Cardiac septum (tissue), 1 donor: ENCODE measurements at places on chromosomes 4 and X. TPM values are rescaled to one million over a fixed set of nuclear protein-coding genes. Genes with fewer than 3 reads are reported as not detected.

- DNase-seq = no peak
These were observed 11.0 kb downstream of the ARHGAP36 start for GRCh38 chrX:131068945-131069719.

DNA sequence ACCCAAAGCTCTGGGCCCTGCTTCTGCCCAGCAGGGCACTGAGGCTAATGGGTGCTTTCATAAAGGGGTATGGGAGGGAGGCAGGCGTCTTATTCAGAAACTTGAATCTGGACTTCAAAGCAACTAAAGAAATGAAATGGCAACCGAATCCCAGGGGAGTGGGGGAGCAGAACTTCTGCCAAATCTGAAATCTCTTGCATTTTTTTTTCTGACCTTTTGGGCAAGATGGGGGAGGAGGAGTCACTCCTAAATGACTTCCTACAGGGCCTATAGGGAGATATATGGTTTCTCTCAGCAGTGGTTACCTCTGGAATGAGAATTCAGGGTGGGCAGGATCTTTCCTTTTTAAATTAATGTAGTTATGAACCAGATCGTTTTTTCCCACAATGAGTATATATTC lies 30.6 kb upstream of the KIAA1210 start:
- DNase-seq = no peak

DNA sequence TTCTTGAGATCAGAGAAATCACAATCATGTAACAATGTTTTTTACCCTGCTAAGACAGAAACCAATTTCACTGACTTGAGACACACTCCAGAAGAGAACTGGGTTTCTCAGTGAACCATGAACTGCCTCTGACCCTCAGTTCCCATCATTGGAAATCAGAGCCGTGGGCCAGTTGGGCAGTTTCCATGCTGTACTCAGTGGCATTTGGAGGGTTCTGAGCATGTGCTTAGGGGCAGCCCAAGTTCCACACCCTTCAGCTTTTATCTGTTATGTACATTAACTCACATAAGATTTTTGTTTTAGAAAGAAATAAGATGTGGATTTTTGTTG lies 77.9 kb downstream of the BTC start:
- no peak for DNase-seq

DNA sequence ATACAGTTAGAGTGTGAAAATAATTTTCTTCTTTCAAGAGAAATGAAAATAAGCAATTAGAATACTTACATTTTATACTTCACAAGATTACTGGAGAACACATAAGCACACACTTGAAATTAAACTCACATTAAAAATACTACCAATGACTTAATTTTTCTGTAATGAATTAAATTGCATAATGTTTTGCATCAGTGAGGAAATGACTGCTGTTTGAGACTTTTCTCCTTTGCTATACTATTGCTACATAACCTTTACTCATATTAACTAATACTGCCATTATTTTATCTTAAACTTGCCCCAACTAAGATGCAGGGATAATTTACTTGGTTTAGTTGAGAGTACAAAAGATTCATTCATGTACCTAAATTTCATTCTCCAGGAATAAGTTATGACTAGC lies 590.9 kb downstream of the ARAP2 start:
- DNase-seq = no peak

Gene MAGEC1
- not detected for total RNA-seq

GRCh38 chr4:52795533-52795932 lies 44.3 kb upstream of the ERVMER34-1 start:
- no peak for DNase-seq

GRCh38 chr4:126718136-126718535 lies 914.6 kb upstream of the INTU start:
- no peak for DNase-seq

Gene EBP
- 38.6 TPM for total RNA-seq

DNA sequence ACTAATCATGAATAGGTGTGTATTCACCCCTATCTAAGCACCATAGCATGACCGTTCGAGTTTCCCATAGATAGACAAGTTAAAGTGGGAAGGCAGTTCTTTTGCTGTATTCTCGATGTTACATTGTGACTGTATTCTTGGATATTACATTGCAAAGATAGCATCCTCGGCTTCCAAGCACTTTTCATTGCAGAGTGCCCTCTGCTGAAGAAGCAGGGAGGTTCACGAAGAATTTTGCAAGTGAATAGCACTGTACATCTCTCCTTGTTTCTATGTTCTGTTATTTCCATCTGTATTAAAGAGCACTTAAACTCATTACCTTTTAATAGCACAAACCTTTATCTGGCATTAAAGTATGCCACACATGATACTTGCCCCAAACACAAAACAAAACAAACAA lies 426.7 kb upstream of the ARX start:
- DNase-seq = no peak

DNA sequence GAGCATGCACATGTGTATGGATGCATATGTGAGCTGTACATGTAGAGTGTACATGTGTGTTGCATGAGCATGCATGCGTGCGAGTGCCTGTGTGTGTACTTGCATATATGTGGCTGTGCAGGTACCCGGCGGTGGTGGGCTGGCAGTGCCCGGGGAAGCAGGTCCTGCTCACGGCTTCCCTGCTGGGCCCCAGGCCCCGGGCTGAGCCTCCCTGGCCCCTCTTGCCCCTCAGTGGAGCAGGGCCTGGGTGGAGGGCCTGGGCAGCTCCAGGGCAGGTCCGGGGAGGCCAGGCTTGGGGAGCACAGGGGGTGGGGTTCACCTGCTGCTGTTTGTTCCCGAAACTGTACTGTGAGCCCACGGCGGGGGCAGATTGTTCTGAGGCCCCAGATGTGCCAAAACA lies 9.4 kb downstream of the NAT8L start:
- DNase-seq = peak; percentile 38

DNA sequence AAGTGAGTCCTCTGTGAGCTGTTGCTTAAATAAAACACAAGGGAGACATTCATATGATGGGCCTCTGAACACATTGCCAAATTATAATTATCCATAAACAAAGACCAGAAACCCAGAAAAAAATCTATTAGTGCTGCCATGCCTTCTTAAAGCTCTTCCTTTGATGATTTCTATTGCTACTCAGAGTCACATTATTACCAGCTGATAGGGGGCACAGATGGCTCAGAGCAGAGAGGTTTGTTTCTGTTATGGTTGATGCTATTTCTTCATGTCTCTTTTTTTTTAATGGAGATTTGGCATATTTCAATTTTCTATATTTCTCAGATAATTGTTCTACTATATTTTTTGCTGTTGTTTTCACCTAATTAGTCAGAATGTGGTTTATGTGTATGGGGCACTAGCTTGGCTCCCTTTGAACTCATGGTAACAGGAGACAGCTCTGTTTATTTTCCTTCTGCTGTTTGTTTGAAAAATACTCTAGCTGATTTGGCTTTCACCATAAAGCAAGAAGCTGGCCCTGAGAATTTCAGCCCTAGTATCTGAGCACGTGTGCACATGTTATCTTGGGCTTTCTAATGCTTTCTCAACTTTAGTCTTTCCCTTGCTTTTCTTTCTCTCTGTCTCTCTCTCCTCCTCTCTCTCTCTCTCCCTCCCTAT lies 568.8 kb downstream of the PPARGC1A start:
- DNase-seq = no peak

GRCh38 chrX:2313864-2314640 lies 186.7 kb downstream of the DHRSX start:
- DNase-seq = no peak

GRCh38 chr4:7735961-7736360 lies 203.7 kb downstream of the AFAP1 start:
- DNase-seq = no peak

DNA sequence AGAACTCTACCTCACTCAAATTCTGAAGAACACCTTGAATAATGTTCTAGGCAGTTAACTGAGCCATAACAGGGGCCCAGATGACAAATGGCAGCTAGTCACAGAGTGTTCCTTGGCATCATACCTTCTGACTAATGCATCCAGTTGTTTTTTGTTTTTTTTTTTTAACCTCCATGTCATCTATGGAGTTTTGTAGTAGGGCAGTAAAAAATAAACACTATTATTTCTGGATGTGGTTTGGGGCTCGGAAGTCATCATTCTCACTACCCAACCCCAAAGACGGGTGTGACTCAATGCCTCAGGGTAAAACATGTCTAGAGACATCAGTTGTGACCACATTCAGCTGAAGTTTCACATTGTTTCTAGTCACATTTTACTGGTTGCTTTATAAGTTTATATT lies 31.2 kb upstream of the MCF2 start:
- no peak for DNase-seq

Gene CENPVL2
- total RNA-seq = not detected

- no peak for DNase-seq
These were observed 70.4 kb upstream of the NMU start for GRCh38 chr4:55706541-55706940.

DNA sequence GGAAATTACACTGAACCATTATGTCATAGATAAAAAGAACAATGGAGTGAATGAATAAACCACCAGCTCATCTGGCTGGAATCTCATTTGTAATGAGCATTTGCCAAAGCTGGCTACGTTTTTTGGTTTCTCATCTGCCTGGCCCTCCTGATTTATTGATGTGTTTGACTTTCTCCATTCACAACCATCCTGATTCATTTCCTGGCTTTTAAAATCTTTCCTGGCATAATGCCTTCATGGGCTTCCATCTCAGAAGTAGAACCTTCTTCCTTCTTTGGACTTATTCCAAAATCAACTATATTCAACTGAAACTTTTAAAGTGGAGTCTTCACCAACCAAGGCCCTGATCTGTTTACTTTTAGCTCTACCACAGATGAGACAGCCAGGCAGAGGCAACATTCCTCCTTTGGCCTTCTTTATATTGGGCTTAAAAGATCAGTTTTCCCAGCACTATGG lies 36.0 kb upstream of the ARSJ start:
- DNase-seq = no peak

DNA sequence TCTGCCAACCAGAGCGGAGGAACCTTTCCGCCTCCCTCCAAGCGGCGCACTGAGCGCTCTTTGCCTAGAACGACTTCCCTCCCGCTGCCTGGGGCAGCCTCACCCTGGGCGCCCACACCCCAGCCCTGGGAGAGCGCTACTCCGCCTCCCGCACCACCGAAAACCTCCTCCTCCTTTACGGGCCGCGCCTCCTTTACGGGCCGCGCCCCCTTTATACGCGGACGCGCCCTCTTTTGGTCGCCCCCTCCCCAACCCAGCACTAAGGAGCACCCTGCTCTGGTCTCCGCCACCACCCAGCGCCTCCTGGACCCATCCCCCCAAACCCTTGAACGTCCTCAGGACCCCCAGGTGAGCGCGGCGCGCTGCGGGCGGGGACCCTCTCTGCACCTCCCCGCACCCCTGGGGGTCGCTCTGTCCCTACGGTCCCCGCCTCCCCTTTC lies 586 bp upstream of the NSG1 start:
- DNase-seq = no peak

GRCh38 chr4:59762344-59762743 lies 1437.8 kb upstream of the ADGRL3 start:
- no peak for DNase-seq

Gene FRAS1
- total RNA-seq = 4.2 TPM

DNA sequence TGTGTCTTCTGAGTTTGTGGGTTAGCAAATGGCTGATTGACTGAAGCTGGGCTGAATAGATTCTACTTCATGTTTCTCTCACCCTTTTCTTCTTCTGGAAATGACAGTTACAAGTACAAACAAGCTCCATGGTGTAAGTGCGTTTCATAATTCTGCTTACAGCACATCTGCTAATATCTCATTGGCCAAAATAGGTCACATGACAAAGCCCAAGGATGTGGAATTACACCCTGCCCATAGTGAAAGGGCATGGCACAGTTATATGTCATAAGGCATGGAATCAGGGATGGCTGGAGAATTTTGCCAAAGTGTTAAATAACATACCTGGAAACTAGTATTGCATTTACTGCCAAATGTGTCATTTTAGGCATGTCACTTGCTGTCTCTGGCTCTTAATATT lies 327.2 kb downstream of the NKX6-1 start:
- DNase-seq = no peak

DNA sequence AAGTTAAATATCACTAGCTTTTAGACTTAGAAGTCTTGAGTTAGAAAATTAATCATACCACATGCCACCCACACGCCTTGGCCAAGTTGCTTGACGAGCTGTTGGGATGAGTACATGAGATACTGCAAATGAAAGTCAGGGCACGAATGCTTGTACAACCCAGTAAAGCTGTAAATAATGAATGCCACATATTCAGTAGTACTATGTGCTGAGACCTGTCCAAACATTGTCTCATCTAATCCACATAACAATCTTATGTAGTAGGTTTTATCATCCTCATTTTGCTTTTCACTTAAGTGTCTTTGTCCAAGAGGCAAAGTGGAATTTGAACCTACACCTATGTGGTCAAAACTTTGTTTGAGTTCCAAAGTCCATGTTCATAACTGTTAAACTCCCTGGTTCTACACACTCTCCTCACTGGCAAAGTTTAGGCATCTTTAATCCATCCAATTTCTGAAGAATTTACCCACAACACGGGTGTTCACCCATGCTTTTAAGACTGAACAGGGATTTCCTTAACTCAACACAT lies 74.1 kb downstream of the LDB2 start:
- DNase-seq = no peak

DNA sequence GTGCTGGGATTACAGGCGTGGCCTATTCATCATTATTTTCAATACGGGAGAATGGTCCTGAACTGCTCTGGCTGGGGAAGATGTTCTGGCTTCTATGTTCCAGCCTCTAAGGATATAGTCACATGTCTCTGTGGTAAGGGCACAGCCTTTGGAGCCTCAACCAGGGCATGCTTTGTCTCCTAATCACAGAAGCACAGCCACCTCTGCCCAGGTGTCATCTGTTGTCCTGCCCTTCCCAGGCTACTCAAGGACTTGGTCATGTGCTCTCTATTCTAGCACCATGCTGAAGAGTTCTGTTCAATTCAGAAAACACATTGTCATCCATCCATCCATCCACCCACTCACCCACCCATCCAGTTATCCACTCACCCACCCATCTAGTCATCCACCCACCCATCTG lies 29.5 kb downstream of the ASMTL start:
- DNase-seq = peak; percentile 9

GRCh38 chr4:2787230-2788100 lies 5.4 kb upstream of the SH3BP2 start:
- peak; percentile 82 for DNase-seq

- DNase-seq = peak; percentile 90
These were observed at the start of gene CTBP1 for GRCh38 chr4:1248245-1249147. Gene CTBP1 (minus strand): TSS chr4:1249130. CDS start chr4:1241331, 7,799 bp downstream.

Gene RASGEF1B
- 2.4 TPM for total RNA-seq

Gene KLHL5
- total RNA-seq = 15.0 TPM

Gene HSD17B13
- 0.38 TPM for total RNA-seq
